Mesenteric fat pad (tissue), 1 donor: ENCODE measurements at places on chromosomes 3 and 15.

GRCh38 chr3:62602129-62602770, 228.9 kb upstream of the FEZF2 start:
- no peak for DNase-seq

DNA sequence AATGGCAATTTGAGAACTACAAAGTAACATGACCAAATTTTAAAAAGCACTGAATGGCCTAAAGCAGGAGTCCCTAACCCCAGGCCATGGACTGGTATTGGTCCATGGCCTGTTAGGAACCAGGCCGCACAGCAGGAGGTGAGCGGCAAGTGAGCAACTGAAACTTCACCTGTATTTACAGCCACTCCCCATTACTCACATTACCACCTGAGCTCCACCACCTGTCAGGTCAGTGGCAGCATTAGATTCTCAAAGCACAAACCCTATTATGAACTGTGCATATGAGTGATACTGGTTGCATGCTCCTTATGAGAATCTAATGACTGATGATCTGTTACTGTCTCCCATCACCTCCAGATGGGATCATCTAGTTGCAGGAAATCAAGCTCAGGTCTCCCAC, 48.8 kb downstream of the SENP7 start:
- DNase-seq = no peak

GRCh38 chr15:52567871-52568600, 794 bp downstream of the ARPP19 start:
- DNase-seq = no peak

DNA sequence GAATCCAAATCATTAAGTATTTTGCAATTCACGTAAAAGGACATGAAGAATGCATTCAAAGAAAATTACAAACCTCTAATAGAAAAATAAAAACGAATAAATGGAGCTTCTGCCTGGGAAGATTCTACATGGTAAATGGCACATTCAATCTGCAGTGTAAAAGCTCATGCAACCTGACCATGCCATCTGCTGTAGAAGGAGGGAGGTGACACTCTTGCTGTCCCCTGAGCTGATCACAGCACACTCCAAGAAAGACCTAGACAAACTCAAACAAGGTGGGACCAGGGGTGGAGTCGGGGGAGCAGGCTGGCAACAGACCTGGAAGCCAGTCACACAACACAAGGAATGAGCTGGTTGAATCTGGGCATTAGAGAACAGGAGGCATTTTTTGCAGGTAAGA, 101.8 kb downstream of the BDH1 start:
- DNase-seq = no peak

GRCh38 chr3:42497009-42497731, 5.3 kb upstream of the VIPR1 start:
- peak; percentile 82 for DNase-seq

DNA sequence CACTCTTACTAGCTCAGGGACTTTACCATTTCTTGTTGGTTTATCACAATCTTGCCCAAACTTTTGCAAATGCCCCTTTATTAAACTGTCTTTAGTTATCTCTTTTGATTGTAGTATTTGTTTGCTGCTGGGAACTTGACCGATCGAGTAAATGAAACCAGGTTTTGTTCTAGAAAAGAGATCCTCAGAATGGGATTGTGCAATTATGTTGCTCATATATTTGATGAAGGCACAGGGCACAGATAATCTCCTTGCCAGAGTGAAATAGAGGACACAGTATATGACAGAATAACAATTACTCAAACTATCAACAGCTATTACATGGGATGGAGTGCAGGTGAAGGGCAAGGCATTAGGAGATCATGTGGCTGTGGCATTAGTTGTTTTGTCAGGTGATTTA, 216.6 kb upstream of the RASGRP1 start:
- DNase-seq = no peak

GRCh38 chr3:59538753-59539432, 489.1 kb upstream of the CFAP20DC start:
- no peak for DNase-seq

DNA sequence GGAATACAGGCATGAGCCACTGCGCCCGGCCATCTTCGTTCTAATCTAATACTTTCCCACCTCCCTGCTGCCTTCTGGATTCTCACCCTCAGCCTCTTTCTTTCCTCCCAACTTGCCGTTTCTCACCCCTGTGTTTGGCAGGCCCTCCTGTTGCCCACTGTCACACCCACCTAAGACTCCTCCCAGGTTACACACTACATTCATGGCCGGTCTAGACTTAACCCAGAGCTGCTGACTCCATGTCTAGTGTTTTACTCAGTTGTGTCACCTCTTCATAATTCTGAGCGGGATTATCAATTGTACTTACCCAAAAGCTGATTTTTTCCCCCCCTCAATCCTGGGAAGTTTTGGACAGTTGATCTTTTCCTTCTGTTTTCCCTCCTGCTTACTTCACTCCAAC, 223.8 kb downstream of the FEZF2 start:
- no peak for DNase-seq
